ENCODE measurements at places on chromosomes 4 and X. TPM values are rescaled to one million over a fixed set of nuclear protein-coding genes. Genes with fewer than 3 reads are reported as not detected.

C4orf17 gene
- not detected for total RNA-seq

DNA sequence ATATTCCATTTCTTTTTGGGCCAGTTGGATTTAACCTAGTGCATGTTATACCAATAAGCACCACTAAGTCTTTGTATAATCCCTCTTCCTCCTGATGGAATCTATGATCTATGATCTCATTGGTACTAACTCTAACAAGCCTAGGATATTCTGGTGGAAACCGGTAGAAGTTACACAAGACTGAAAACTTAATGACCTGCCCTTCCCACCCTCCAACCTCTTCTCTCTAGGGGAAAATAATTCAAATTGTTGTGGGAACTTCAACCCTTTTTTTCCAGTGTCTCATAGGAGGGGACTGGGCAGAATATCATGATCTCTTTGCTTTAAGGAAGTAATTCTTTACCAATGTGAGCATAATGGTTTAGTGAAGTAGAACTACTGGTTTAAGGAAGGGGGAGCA is 289.5 kb upstream of the BOD1L1 start:
- peak; percentile 71 for DNase-seq

DNA sequence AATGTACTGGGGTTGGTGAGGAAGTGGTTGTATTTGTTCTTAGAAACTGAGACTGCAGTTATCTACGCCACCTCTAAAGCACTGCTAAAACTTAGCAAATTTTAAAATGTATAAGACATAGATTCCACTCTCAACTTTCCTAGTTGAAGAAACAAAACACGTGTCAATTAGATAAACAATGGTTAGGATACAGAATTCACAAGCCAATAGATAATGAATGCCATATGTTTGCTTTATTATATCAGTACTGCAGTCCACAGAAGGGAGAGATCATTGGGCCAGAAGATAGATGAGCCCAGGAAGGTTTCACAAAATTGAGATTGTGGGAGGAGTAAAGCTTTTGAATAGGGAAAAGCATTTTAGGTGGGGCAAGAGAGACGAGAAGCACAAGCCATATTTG is 14.3 kb downstream of the TMEM33 start:
- no peak for DNase-seq

DNA sequence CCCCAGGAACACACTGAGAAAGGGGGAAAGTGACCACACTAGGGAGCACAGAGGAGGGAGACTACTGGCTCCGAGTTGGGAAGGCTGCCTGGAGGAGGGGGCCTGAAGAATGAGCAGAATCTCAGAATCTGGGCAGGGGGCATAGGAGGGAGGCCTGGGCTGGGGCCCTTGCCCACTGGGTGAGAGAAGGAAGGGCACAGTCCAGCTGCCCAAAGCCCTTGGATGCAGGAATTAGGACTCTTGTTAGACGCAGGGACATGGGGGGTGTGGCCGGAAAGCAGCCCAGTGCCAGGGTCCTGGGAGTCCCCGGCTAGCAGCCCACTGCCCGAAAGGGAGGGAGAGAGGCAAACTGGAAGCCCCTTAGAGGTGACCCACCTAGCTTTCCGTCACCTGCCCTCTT is 1.9 kb upstream of the DUSP9 start:
- no peak for DNase-seq

- no peak for DNase-seq
Observed at GRCh38 chr4:60033826-60034225, 1166.3 kb upstream of the ADGRL3 start.

DNA sequence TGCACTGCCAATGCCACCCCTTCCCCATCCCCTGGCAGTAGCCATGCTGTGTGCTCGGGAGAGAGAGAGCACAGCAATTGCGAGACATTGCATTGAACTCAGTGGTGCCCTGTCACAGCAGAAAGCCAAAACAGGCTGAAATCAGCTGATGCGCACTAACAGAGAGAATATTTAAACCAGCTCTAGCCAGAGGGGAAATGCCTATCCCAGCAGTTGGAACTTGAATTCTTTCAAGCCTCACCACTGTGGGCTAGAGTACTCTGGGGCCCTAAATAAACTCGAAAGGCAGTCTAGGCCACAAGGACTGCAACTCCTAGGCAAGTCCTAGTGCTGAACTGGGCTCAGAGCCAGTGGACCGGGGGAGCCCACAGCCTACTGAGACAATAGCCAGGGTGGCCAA is 17.7 kb upstream of the RP2 start:
- DNase-seq, result peak; percentile 51

Measured in myocyte (in vitro differentiated cells).